ENCODE measurements at places on chromosomes 7 and 10. TPM values are rescaled to one million over a fixed set of nuclear protein-coding genes. Genes with fewer than 3 reads are reported as not detected.

GCK gene
- total RNA-seq = not detected

GRCh38 chr10:84392181-84392580 is 63.8 kb downstream of the CCSER2 start:
- H3K27me3 ChIP-seq = no peaks in the 10 kb centered on the region
- H3K4me1 ChIP-seq = no peaks in the 10 kb centered on the region
- no peak for DNase-seq

DNA sequence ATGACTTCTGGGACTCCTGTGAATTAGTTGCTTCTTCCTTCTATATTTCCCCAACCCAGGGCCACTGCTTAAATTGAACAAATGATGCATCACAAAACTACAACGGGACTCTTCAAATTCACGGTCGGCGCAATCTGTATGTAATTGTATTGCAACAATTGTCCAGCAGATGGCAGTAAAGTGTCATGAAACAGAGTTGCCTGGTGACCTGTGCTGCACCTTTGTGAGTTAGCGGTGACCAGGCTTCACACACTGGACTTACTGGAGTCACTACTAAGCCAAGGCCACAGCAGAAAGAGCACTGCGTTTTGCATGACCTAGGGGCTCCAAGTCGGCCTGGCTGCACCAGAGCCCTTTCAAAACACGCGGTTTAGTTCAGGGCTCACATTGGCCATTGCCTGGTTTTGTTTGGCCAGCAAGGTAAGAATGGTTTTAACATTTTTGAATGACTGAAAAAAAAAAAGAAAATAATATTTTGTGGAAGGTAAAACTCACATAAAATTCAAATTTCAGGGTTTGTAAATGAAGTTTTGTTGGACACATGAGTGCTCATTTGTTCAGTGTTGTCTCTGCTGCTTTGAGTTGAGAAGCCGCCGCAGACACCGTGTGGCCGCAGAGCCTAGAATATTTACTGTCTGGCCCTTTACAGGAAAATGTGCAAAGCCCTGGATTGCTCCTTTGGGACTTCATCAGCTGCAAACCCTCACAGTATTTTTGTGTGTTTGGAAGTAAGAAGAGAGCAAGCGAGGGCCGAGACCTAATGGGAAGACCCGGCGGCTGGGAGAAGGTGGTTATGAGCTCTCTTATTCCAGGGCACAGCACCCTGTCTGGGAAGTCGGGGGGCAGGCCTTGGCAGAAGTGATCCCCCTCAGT is 23.2 kb upstream of the ZNF32 start:
- DNase-seq = no peak
- no peaks in the 10 kb centered on the region for H3K36me3 ChIP-seq
- no peak overlapping the region for H3K4me3 ChIP-seq

- H3K27me3 ChIP-seq = no peaks in the 10 kb centered on the region
- DNase-seq = no peak
- H3K4me1 ChIP-seq = peaks cover 4% of the 10 kb centered on the region
Observed at GRCh38 chr10:119776536-119776935, 50.7 kb downstream of the INPP5F start.

GRCh38 chr10:30215623-30216022 is 133.5 kb downstream of the MTPAP start:
- H3K36me3 ChIP-seq = no peaks in the 10 kb centered on the region
- peak overlapping the region; percentile 52 for H3K27ac ChIP-seq
- H3K27me3 ChIP-seq = peaks cover 22% of the 10 kb centered on the region
- no peak overlapping the region for H3K4me3 ChIP-seq
- no peak for DNase-seq

Measured in osteocyte (in vitro differentiated cells).